AG04450 (cell line): ENCODE measurements at places on chromosomes 2 and 18.

DNA sequence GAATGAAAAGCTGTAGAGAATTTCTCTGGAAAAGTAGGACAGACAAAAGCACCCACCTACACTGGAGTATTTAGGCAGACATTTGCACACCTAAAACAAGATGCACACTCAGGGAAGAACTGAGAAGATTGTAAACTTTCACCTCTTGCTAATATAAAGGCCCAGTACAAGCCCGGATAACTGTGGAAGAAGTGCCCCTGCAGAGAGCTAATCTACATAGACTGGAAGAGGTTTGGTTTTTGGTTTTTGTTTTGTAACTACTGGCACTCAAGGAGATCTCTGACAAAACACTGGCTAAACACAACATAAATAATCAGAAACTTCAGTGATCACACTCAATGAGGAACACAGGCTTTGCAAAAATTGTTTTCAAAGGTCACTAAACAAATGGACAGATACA is 782.2 kb upstream of the SLC8A1 start:
- DNase-seq = no peak

GRCh38 chr2:106572541-106573450 is 85.6 kb downstream of the CD8B2 start:
- no peak for DNase-seq

DNA sequence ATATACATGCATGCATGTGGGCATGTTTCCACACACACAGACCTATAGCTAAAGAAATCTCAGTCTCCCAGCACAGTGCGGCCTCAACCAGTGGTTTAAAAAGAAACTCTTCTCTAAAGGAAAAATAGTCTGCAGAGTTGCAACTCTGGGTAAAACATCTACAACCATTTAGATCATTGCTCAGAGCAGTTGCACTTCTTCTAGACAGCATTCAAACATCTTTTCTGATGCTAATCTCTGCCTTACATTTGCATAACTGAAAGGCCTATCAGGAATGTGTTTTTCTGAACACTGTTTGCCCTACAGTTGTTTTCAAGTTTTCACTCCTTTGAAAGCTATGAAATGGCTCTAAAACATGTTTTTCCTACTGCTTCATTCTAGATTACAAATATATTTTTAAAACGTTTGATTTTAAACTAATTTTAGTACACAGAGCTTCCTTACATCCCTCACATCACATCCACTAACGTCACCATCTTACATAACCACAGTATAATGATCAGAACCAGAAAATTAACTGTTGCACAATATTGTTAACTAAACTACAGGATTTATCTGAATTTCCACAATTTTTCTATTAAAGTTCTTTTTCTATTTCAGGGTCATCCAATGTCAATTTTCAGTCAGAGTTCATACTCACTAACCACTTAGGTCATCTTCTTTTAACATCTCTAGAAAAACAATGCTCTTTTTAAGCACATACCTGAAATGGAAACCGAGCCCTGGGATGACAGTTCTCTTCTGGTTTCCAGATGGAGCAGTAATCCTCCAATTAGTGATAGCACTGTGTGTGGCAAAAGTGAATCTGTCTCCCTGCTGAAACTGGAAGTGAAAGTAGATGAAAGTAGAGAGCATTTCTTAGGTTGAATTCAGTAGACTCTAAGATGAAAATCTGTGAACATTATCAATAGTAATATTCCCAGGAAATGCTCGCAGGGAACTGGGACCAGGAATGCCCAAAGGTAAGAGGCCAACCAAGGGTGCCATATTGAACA is 501.6 kb upstream of the GCFC2 start:
- DNase-seq = no peak

DNA sequence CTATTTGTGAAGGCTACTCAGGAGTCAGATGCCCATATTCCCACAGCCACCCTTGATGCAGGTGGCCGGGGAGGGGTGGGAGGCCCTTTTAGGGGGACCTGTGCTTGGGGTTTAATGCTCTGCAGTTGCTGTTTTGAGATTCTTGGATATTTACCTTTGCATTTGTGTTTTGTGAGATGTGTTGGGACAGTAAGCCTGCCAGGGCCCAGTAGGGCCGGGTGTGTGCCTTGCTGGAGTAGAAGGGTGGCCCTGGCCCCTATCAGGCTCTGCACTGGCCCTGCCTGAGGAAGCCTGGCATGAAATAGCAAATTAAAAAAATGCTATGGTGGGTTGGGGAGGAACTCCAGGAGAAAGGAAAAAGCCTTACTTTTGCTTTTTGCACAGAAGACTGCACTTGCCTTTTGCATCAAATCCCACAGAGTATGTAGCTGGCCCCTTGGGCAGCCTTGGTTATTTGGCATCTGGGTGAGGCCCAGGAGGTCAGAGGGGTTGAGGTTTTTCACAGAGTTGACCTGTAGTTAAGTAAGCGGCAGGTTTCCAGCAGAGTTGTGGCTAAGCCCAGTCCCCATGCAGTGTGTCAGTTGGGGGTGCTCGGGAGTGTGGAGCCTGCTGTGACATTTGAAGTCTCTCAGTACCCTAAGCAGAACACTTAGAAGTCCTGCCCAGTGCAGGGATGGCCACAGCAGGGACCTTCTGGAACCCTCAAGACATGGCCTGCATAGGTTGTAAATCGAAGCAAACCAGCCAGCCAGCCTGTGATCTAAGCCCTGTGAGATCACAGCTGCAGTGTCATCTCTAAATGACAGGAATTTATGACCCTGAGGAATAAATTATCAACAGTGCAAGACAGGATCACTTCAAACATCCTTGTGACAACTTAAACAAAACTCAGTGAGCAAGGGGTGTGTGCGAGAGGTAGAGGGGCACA is 68.8 kb downstream of the SH3RF3 start:
- no peak for DNase-seq

DNA sequence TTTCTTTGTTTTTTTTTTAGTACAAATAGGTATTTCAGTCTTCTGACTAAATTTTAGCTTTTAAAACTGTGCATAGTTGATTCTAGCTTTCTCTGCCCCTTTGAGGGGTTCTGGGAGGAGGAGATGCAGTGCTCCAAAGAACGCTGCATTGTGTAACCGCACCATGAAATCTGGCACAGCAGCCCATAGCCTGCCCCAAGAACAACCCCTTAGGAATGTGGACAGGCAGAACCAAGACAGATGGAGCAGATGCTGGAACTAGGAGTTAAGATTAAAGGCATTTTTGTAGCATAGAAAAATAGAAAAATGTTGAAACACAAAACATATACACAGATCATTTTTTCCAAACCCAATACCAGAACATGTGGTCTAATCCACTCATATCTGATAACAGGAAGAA is 187.5 kb downstream of the SCG2 start:
- DNase-seq = peak; percentile 7

DNA sequence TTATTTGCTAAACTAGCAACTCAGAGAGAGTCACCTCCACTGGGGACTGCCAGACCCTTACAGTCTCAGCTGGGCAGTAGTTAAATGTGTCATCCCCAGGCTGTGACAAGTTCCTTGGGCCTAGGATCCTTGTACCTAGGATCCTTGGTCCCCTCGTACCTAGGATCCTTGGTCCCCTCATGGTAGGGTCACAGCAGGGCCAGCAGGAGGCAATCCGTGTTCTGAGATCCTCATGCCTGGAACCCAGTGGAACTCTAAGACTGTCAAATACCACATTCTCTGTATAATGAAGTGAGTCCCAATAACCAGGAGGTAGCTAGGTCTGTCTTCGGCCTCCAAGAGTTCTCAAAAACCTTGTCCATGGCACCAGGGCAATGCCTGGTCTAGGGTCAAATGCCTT is 60.8 kb downstream of the LYPD6B start:
- DNase-seq = no peak

- DNase-seq = no peak
These were observed 181.1 kb downstream of the NEDD4L start for GRCh38 chr18:58225101-58225500.

DNA sequence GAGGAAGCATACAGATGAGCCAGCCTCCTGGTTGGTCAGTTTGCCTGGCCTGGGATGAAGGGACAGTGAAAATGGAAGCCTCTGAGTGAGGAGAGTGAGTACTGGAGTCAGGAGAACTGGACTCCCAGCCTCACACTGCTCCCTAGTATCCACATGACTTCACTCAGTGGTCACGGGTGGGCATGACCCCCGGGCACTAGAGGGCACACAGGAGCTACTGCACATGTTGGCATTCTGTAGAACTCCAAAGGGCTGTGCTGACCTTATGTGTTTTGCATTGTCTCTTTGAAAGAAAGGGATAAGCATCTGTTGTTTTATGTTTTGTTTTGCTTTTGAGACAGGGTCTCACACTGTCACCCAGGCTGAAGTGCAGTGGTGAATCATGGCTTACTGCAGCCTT is 23.7 kb downstream of the NCAPH start:
- no peak for DNase-seq

DNA sequence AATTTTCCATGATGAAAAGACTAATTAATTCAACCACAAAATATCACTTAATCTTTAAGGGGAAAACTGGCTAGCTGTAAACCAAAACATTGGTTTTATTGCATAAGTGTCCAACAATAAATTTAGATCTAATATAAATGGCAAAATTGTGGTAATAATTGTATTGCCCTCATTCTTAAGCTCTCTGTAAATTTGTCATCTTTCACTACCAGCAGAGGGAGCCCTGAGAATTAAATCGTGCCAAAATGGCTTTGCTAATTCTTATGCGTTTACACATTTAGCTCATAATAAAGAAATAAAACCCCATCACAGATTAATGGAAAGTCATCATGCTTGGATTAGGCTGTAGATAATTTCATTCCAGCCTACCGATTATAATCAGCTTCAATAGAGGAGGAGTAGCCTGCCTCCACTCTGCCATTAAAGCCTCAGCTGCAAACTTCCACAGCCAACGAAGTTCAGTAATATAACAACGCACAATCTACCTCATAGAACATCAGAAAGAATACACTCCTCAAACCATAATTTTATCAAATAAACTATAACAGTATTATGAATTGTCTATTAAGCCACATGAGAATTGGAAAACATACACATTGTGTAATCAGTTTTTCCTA is 70.0 kb upstream of the ATP5MC3 start:
- DNase-seq = no peak
